Esophagus squamous epithelium (tissue), 5 donors: ENCODE measurements at places on chromosomes 16 and 17. TPM values are rescaled to one million over a fixed set of nuclear protein-coding genes. Genes with fewer than 3 reads are reported as not detected.

GRCh38 chr17:17303847-17304490, 796 bp downstream of the NT5M start:
- no peaks in the 10 kb centered on the region for H3K36me3 ChIP-seq
- peaks cover 40% of the 10 kb centered on the region for H3K4me1 ChIP-seq
- H3K27me3 ChIP-seq: no peaks in the 10 kb centered on the region
- peak overlapping the region; percentile 87 for H3K4me3 ChIP-seq
- no peak for DNase-seq
- H3K27ac ChIP-seq: peak overlapping the region; percentile 84

- H3K4me1 ChIP-seq: peaks cover 79% of the 10 kb centered on the region
- H3K27ac ChIP-seq: peak overlapping the region; percentile 81
- no peaks in the 10 kb centered on the region for H3K36me3 ChIP-seq
- no peak for DNase-seq
Observed at GRCh38 chr17:2067048-2067561, 12.2 kb downstream of the HIC1 start.

DNA sequence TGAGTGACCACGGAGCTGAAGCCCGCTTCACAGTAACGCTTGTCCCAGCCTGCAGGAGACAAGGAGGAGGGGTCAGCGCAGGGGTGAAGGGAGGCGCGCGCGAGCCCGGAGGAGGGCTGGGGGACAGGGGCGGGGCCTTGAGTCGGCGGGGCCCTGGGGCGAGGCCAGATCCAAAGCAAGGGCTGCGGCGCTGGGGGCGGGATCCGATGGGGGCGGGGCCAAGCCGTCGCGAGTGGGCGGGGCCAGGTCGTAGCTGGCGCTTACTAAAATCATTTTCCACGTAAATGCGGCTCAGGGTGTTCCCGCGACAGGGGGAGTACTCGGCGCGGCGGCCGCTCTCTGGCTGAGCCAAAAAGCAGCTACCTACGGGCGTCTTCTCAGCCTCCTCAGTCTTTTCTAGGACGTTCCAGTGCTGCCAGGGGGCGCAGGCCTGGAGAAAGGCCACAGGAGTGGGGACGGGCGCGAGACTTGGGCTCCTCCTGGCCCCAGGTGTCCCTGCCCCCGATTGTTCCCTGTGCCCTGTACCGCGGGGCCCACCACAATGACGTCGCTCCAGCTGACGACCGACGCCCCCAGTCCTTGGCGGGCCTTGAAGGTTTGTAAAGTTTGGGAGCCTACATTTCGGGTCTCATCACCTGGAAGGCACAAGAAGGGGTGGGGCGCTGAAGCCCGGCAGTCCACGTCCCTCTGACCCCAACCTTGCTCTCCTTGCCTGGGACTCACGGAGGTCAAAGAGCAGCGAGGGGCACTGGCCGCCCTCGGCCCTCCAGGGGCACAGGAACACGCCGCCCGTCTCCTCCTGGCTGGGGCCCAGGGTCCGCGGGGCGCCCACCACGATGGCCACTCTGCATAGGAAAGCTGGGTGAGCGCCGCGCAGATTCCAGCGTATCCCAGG, 3.9 kb downstream of the ITGA2B start:
- H3K4me1 ChIP-seq: peaks cover 20% of the 10 kb centered on the region
- H3K36me3 ChIP-seq: no peaks in the 10 kb centered on the region
- peak overlapping the region; percentile 56 for H3K4me3 ChIP-seq
- no peak for DNase-seq

Gene KRTAP4-4
- not detected for total RNA-seq

DNA sequence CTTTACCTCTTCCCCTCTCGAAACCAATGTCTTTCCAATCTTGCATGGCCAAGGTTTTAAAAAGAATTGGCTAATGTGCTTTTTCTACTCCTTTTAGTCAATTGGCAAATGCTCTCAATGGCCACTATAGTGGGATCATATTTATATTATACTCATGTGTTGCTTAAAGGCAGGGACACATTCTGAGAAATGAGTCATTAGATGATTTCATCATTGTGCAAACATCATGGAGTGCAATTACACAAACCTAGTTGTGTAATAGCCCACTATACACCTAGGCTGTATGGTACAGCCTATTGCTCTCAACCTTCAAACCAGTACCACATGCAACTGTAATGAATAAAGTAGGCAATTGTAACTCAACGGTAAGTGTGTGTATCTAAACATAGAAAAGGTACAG, 180.9 kb downstream of the HS3ST3A1 start:
- no peak overlapping the region for H3K4me3 ChIP-seq
- no peak for DNase-seq
- H3K27ac ChIP-seq: no peak overlapping the region
- H3K36me3 ChIP-seq: no peaks in the 10 kb centered on the region

DNA sequence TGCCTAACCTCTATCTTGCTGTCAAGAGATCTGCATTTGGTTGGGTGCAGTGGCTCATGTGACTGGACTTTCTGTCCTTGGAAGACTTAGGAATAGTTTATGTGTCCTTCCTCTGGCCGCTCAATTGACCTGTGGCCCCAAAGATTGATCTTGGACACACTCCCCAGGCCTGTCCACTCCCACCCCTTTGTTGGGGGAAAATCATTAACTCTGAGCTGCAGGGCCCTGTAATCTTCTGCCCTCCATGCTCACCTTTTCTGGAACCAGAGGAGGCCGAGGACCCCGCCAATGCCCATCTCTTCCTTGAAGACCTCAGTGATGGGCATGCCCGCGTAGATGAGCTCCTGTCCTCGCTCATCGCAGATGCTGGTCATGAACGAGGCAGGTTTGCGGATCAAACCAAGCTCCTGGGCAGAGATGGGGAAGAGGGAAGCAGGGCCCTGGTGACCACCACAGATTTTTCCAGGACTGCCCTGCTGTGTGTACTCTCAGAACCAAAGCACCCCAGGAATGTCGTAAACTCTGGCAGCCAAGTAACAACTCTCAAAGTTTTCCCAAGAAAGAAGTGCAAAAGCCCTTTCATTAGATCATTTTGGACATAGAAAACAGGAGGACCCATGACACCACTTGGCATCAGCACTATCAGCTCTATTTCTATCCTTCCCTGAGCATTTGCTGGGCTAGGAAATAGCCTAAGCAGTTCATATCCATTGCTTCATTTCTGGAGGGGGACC, 8.5 kb upstream of the KLHL11 start:
- DNase-seq: no peak
- no peak overlapping the region for H3K4me3 ChIP-seq
- H3K27me3 ChIP-seq: no peaks in the 10 kb centered on the region
- H3K4me1 ChIP-seq: no peaks in the 10 kb centered on the region

Gene G6PC1
- not detected for total RNA-seq

GRCh38 chr17:80000981-80001775, 34.5 kb downstream of the TBC1D16 start:
- H3K4me1 ChIP-seq: no peaks in the 10 kb centered on the region
- H3K27ac ChIP-seq: no peak overlapping the region
- no peak for DNase-seq

DNA sequence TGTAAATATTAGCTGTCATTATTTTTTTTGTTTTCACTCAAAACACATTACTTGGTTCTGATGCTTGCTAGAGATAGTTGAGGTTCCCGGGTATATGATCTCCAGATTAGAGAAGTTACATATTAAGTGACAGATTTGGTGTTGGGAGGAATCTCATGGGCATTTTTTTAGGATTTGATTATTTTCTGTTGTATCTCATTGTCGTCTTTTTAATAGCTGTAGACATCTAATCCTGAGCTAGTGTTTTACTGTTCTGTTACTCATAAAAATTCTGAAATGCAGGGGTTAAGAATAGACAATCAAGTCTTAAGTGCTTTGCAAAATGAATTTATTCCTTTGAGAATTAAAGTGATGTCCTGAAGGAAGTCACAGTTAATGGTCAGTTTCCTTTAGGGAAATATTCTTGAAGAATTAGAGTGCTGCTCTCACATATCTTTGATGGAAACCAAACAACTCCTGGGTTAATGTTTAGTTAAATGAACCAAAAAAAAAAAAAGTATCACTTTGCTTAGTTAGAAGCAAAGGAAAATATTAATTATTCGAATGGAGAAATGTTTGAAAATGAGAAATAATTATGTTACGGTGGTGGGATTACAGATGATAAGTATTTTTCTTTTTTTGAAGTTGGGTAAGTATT, 251.7 kb upstream of the CACNG5 start:
- H3K27me3 ChIP-seq: no peaks in the 10 kb centered on the region
- no peaks in the 10 kb centered on the region for H3K36me3 ChIP-seq
- DNase-seq: no peak
- H3K4me3 ChIP-seq: no peak overlapping the region
- H3K27ac ChIP-seq: no peak overlapping the region

Gene INCA1
- total RNA-seq: 0.31 TPM

DNA sequence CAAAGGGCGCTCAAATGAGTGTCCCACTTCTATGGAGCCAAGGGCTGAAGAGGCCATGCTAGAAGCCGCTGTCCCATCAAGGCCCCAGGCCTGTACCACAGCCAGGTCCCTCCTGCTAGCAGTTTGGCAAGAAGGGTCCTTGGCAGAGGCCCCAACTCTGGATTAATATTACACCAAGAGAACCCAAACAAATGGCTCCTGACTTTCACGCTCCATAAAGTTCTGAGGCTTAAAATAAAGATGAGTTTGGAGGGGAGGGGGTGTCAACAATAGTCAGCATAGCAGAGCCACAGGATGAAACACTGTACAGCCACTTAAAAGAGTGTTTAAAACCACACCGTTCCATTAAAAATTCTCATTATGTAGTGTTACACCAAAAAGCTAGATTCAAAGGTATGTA, 30.5 kb downstream of the CUEDC1 start:
- H3K4me1 ChIP-seq: peaks cover 26% of the 10 kb centered on the region
- no peaks in the 10 kb centered on the region for H3K27me3 ChIP-seq
- peak overlapping the region; percentile 98 for H3K27ac ChIP-seq
- H3K36me3 ChIP-seq: no peaks in the 10 kb centered on the region
- no peak for DNase-seq
- H3K4me3 ChIP-seq: no peak overlapping the region

GRCh38 chr17:45426561-45426960, 6.1 kb downstream of the ARHGAP27 start:
- no peaks in the 10 kb centered on the region for H3K36me3 ChIP-seq
- no peak for DNase-seq
- no peaks in the 10 kb centered on the region for H3K27me3 ChIP-seq

DNA sequence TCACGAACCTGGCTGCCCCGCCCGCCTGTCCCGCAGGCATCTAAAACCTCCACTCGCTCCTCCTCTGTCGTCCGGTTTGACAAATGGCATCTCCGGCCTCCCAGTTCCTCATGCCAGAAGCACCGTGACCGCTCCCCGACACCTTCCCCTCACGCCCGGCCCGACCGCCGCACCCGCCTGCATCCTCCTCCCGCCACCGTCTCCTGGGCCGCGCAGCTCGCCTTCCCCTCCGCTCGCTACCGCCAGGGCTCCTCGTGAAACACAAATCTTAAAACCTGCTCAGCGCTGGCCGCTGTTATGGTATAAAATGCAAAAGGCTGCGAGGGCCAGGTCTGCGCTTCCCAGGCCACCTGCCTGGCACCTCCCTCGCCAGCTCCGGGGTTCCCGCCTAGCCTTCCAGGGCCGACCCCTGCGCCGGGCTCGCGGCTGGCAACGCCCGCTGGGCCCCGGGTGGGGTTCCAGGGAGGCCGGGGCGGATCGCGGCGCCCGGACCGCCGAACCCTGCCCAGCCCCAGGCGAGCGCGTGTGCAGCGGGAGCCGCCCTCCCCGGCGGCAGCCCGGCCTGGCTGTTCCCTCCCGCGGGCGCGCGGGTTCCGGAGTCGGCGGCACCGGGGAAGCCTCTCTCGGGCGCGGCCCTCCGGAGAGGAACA, 488 bp downstream of the SPSB3 start:
- peaks cover 15% of the 10 kb centered on the region for H3K36me3 ChIP-seq
- H3K27me3 ChIP-seq: no peaks in the 10 kb centered on the region
- peak overlapping the region; percentile 86 for H3K4me3 ChIP-seq
- DNase-seq: no peak

Gene CCL3
- not detected for total RNA-seq

DNA sequence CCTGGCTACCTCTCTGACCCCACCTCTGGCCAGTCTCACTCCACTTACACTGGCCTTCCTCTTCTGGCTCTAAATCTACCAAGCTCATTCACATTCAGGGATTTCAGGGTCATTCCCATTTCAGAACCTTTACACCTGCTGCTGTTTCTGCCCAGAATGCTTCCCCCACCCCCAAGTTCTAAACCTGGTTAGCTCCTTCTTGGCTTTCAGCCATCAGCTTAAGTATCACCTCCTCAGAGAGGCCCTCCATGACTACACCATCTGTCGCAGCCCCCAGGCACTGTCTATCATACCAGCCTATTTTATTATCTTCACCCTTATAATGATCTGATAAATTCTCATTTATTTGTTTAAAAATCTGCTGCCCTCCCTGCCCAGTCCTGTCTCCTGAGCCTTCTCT, 23.3 kb upstream of the NGFR start:
- peaks cover 5% of the 10 kb centered on the region for H3K27me3 ChIP-seq
- peaks cover 23% of the 10 kb centered on the region for H3K4me1 ChIP-seq
- H3K27ac ChIP-seq: no peak overlapping the region

Gene RNF112
- 0.92 TPM for total RNA-seq

GRCh38 chr17:66953630-66954020, 10.9 kb upstream of the CACNG4 start:
- H3K27me3 ChIP-seq: no peaks in the 10 kb centered on the region
- H3K36me3 ChIP-seq: no peaks in the 10 kb centered on the region
- no peak for DNase-seq
- no peak overlapping the region for H3K27ac ChIP-seq
- peaks cover 4% of the 10 kb centered on the region for H3K4me1 ChIP-seq

Gene CHRNE
- not detected for total RNA-seq
